ENCODE measurements at places on chromosomes 12 and 14.

DNA sequence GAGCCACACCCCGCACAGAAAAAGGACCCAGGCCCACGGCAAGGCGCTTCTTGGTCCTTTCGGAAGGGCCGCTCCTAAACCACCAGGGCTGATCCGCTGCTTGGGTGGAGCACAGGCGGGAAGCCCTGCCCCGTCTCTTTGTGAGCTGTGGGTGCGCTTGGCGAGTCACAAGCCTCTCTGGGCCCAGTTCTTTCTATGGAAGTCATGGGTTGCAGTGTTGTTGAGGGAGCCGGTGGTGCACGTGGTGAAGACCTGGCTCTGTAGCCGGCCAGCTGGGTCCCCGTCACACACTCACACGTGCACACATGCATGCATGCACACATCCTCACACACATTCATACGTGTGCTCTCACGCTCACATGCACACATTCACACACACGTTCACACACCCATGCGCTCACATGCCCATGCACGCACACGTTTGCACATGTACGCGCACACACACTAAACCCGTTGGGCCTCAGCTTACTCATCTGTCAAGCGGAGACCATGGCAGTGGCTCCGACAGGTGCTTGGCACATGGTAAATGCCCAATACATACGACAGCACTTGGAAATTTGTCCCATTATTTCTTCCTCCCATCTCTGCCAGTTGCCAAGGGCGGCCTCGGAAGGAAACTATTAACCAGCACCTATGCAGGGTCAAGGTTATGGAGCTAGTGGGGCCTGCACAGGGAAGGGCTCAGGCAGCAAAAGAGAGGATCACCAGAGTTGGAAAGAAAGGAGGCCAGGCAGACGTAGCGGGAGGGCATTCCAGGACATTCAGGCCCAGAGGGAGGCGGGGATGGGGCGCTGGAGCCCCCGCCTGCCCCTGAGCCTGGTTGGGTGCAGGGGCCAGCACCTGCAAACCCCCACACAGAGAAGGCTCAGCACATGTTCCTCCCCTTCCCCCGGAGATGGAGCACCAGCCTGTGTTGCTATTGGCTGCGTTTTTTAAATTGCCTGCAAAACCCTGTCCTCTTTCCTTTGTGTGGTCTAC, 96.9 kb downstream of the SETD3 start:
- no peak for DNase-seq

DNA sequence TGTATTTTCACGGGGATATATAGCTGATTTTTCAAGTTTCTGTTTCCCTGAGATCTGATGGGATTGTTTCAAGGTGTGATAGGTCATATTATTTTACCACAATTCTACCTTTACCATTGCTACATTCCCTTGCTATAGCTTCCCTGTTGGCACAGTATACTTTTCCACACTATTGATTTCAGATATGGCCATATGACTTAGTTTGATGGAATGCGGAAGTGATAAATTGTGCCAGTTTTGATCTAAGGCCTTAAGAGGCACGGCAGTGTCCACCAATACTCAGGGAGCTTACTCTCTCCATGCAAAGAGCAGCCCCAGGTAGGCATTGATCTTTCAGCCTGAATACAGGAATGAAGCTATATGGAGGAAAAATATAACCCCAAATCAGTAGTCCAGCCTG, 315.7 kb downstream of the SLC16A7 start:
- no peak for DNase-seq

DNA sequence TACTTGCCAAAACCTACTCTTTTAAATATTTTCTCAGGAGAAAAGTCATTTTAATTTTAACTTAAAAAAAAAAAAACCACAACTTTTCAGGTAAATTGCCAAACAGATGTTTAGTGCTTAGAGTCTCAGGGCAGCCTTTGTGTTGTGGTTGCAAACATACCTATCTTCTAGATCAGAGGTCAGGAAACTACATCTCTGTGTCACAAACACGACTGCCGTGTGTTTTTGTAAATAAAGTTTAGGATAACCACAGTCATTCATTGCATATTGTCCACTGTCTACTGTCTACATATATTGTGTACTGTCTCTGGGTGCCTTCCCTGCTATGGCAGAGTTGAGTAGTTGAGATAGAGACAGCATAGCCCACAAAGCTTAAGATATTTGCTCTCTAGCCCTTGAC, 48.9 kb downstream of the DYRK2 start:
- DNase-seq = no peak

- no peak for DNase-seq
Observed at GRCh38 chr12:70178038-70178437, 65.2 kb upstream of the CNOT2 start.

- no peak for DNase-seq
Observed at GRCh38 chr14:77039285-77040058, 11.0 kb upstream of the IRF2BPL start.

GRCh38 chr14:63745858-63746425, 18.1 kb upstream of the SGPP1 start:
- no peak for DNase-seq

- no peak for DNase-seq
Observed at GRCh38 chr12:78118036-78118435, 287.3 kb downstream of the NAV3 start.

- DNase-seq = no peak
Observed at GRCh38 chr12:126936181-126936851, 1330.7 kb upstream of the TMEM132C start.

DNA sequence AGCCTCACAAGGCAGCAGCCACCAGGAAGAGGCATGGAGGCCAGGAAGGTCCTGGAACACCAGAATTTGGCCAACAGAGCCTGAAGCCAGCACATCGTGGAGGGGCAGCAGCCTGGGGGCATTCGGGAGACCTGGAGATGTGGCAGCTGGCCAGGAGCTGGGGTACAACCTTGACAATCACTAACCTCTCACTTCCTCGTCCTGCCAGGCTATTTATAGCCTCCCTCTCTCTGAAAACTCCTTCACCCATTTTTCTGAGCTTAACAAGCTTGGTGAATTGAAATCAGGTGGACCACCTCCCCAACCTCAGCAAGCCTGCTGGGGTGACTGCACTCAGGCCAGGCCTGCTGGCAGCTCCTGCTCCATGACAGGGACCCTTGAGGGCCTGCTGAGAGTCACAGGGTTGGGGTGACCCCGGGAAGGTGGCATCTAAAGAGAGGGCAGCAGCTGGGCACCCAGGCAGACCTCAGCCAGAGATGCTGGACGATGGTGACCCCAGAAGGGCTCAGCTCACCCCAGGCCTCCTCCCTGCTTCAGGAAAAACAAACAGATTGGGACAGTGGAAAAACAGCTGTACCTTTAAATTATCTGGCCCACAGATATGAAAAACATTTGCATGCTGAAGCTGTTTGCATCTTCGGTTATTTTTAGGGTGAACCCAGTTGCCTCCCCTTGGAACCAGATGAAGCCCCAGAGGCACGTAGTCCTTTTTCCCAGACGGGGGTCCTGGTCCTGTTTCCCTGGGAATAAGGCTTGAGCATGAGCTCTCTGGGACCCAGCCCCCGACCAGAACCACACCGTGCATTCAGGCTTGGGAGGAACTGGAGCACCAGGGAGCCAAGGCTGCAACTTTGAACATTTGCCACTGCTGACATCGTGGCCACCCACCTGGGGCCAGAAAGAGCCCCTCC, 67.0 kb downstream of the PITPNM2 start:
- no peak for DNase-seq

- DNase-seq = no peak
Observed at GRCh38 chr12:12582895-12583303, 20.2 kb upstream of the DUSP16 start.

GRCh38 chr12:68067762-68068376, 78.6 kb downstream of the IFNG-AS1 start:
- no peak for DNase-seq

DNA sequence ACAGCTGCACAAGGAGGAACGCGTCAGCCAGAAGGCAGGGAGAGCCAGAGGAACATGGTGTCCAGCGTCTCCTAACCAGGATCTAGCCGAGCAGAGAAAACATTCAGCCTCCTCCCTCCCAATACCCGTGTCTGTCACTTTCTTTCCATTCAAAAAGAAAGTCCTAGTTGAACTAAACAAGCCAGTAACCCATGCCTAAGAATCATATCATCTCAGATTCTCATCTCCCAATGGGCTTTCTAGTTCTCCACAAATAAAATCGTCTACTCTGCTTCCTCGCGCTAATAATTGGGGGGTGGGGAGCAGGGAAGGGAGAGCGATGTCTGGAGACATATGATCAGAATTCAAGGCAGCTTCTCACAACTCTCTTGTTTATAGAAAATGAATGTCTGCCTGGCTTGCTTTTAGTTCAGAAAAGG, 7.4 kb downstream of the NKX2-1 start:
- DNase-seq = no peak

DNA sequence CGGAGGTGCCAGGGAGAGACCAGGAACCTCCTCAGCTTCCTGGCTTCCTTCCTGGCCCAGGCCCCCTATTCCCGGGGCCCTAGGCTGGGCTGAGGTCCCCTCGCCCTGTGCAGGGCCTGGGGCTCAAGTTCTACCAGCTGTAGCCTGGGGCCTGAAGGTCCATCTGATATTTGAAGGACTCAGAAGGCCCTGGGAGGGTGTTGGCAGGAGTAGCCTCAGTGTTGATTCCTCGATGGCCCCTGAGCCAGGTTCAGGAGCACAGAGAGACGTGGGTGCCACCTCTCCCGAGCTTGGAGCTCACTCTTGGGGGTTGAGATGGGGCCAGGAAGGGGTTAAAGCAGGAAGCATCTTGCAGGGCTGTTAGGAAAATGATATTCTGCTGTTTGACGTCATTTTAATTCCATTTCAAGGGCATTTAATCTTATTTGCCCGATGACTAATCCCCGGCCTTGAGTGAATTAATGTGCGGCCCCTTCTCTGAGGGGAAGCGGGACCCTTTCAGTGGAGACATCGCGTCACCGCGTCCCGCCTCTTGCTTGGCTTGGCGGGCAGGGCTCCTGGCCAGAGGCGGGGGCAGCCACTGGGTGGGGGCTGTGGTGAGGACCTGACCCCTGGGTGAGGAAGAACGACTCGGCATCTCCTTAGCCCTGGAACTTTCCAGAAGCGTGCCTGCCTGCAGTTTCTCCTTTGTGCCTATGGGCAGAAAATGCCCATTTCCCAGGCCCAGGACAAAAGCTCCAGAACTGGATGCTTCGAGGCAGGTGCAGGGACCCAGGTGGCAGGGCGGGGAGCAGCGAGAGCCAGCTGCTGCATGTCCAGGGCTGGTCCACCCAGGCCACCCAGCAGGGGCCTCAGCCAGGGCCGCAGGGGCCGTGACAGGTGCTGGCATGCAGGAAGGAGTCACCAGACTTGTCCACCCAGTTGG, 158.3 kb downstream of the KIF26A start:
- DNase-seq = no peak

DNA sequence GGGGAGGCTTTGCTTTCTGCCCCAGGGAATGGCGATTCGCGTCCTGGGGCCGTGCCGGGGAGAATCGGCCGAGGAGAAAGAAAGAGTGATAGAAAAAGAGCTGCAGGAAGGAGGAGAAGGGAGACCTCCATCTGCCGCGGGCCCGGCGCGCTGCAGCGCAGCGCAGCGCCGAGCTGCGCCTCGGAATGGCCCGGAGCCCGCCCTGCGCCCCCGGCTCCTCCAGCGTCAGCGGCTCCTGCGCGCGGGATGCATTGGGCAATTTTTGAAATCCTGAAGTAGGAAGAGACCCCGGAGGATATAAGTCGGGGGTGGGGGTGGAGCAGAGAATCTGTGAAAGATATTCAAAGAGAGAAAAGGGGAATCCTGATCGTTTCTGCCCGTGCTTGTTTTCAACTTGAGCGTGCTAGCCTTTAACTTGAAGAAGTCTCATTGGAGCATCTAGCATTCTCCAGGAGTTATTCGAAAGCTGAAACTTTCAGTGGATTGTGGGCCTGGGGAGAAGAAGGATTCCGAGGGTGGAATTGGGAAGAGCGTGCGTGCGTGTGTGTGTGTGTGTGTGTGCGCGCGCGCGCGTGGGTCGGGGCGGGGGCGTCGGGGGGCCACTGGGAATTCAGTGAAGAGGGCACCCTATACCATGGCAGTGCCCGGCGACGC, 441 bp downstream of the PDE3A start:
- DNase-seq = no peak

DNA sequence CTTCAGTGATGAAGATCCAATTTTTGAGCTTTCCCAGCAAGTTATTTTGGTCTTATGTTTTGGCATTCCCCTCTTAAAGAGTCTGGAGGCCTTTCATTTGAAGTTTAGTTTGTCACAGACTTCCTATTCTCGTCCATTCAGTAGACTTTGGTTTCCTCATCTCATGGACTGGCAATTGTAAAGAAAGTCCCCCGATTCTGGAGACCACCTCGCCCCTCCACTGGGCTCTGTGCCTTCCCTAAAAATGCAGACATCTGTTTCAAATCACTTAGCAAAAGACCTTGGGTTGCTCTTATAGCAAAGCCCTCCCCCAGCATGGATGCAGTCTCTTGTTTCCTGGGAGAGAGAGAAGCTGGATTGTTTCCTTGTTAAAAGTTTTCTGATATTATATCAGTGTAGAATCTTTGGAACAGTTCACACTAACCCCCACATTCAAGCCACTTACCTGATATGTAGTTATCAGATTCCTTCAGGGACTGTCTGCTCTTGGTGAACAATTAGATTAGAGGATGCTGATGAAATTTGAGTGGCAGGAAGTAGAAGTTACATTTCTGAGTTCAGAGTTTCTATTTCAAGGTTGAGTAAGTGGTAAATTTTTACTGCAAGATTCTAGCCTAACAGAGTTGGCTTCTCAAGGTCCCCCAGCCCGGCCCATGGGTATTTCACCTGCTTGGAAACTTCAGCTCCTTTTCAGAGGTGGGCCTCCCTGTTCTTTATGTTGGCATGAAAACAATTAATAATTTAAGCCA, 56.3 kb downstream of the PLXNC1 start:
- no peak for DNase-seq

- no peak for DNase-seq
Observed at GRCh38 chr14:29858299-29858698, 69.3 kb downstream of the PRKD1 start.

DNA sequence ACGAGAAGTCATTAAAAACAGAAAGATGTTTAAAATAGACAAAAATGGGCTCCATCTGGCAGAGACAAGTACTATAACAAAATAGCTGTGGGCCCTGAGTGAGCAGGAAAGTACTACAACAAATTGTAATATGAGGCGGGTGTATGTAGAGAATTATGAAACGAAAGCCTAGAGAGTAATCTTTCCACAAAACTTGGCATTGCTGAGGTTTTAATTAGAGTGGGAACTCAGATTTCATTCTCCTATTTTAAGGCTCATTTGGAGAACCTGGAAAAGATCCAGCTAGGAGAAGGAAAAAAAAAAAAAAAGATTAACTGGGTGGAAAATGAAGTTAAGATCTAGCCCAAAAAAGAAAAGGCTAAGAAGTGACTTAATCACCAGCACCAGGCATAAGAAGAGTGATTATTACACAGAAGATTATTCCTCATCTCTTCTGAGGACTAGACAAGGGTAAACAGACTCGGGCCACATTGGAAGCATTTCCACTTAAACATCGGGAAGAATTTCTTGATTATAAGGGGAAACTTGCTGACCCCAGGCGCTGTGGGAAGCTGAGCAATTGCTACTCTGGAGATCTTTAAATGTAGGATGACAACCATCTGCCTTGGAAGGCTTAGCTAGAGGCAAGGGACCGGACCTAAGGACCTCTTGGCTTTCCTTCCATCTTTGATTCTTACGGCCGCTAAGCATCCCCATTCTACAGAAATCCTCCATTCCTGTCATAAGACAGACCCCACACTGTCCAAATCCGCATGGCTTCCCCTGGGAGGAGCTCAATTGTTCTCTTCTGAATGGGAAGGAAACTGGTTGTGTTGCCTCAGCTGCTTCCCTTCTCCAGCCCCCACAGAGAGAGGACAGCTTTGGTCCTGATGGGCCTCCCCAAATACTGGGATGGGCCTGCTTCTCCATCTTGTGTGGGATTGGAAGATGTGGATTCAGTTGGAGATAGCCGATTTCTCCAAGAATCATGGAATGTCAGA, 40.6 kb downstream of the IGF1 start:
- no peak for DNase-seq
